Stimulated activated CD4-positive, alpha-beta T cell treated with anti-CD3 and anti-CD28 coated beads, Interleukin-4, amount 100 ng/mL, for 4 hours (primary cell): ENCODE measurements at places on chromosomes 12 and 14.

GRCh38 chr12:117908411-117908810 is 60.4 kb downstream of the KSR2 start:
- no peak for DNase-seq

DNA sequence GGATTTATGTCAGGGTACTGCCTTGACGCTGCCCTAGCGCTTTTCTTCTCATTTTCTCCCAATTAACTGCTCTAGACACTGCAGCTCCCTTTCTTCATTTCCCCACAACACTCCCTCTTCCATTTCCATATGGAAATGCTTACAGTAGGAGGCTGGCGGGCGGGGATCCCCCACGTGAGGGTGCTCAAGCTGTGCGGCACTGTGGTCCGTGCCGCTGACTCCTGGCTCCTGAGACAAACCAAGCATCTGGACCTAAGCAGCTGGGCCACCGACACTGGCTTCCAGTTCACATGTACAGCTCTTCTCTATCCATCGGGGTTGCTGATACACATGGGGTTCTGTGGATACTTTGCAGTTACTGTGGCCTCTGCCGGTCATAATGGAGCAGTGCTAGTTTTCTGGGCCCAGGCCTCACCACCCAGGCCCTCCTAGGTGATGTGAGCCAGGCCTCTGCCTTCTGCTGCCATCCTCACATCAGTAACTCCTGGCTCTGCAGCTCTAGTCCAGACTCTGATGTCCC is 20.2 kb downstream of the TCHP start:
- no peak for DNase-seq

GRCh38 chr12:14716848-14717444 is 20.5 kb upstream of the GUCY2C start:
- peak; percentile 11 for DNase-seq

- DNase-seq: no peak
Observed at GRCh38 chr14:51981218-51981854, 8.0 kb upstream of the RTRAF start.

DNA sequence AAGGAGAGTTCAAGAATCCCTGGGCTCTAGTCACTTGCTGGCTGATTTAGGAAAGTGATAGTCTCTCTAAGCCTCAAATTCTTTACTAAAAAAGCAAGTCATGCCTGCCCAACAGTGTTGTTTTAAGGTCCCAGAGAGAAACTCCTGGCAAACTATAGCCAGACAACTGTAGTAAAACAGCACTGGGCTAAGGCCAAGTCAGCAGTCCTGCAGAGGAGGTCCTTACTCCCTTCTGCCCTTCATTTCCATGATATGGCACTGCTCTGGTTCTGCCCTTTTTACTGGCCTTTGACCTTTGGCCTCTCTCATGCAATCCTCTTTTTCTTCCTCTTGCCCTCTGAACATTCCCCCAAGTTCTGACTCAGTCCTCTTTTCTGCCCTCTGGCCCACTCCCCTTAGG is 74.9 kb downstream of the VWF start:
- DNase-seq: no peak
